NCI-H1092 (cell line): ENCODE measurements at places on chromosomes 6 and 20.

DNA sequence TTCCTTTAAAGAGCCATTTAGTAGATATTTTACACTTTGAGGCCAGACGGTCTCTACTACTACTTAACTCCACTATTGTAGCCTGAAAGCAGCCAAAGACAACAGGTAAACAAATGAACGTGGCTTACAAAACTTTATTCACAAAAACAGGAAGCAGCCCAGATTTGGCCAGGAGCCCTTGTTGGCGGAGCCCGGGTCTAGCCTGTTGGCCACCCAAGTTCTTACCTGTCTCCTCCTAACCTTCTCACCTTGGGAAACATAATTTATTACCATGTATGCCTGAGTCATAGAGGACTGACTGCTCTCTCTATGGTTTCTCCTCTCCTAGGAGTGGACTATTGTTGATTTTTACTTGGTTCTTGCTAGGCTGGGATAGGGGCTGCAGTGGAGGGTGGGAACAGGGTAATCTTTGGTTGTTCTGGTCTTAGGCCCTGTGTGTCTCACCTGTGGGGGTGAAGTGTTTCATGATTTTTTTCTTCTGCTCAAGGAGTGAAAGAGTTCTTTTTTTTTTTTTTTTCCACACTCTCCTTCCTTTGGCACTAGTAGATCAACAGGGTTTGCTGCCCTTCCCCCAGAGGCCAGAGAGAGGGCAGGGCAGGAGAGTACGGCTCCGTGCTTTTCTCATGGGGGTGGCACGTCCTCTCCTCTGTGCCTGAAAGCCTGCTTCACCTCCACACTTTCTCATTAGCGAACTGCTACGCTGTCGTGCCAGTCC is 90.0 kb downstream of the RPP40 start:
- no peak for DNase-seq

- no peak for DNase-seq
Measured at GRCh38 chr6:136866872-136867416, 44.6 kb downstream of the PEX7 start.

GRCh38 chr6:12090714-12091113 is 78.6 kb downstream of the HIVEP1 start:
- no peak for DNase-seq

- no peak for DNase-seq
Measured at GRCh38 chr6:128567029-128567428, 46.6 kb upstream of the PTPRK start.

GRCh38 chr20:35320396-35321126 is 28.3 kb upstream of the FAM83C start:
- DNase-seq: no peak

GRCh38 chr6:26086211-26086610 is 1.0 kb upstream of the HFE start:
- no peak for DNase-seq

DNA sequence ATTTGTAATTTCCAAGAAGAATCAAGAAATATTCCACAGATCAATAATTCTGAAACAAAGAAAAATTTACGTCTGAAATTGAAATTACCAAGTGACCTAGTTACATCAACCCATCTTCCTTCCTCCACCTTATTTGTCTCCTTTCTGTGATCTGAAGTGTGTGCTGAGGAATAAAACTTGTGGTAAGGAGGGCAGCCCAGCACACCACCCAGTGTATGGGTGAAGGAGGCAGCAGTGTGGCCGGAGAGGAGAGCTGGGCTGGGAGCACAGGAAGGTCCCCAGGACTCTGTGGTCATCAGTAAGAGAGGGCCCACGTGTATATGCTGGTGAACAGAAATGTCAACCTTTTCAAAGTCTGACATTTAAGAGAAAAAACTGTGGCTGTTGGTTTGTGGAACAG is 11.3 kb upstream of the CCR6 start:
- DNase-seq: no peak
